Osteoblast (primary cell): ENCODE measurements at places on chromosomes 3 and 15. TPM values are rescaled to one million over a fixed set of nuclear protein-coding genes. Genes with fewer than 3 reads are reported as not detected.

GRCh38 chr3:2372306-2372705 is 273.6 kb downstream of the CNTN4 start:
- no peak for DNase-seq

Gene RAB11A
- 55.7 and 68.0 TPM in 2 replicates for total RNA-seq

DNA sequence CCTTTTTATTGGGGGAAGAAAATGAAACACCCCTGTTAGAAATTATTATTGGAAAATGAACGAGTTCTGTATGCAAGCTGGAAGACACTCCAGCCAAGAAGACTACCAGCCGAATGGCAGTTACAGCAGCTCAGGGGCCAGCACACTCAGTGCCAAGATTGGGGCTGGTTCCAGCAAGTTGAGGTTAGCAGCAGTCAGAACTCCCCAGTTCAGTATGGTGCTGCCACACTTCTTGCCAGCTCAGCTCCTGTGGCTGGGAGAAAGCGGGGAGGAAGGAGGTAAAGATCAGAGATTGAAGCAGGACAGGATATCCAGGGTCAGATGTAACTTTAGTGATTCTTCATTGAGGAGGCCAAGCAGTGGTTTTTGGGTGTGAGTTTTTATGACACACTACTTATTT is 280.2 kb upstream of the NR2E3 start:
- no peak for DNase-seq

Gene CDHR4
- total RNA-seq: under 0.01 TPM in 1 of 2 replicates, not detected in the other

Gene MAGEF1
- 18.8 and 22.1 TPM in 2 replicates for total RNA-seq

DNA sequence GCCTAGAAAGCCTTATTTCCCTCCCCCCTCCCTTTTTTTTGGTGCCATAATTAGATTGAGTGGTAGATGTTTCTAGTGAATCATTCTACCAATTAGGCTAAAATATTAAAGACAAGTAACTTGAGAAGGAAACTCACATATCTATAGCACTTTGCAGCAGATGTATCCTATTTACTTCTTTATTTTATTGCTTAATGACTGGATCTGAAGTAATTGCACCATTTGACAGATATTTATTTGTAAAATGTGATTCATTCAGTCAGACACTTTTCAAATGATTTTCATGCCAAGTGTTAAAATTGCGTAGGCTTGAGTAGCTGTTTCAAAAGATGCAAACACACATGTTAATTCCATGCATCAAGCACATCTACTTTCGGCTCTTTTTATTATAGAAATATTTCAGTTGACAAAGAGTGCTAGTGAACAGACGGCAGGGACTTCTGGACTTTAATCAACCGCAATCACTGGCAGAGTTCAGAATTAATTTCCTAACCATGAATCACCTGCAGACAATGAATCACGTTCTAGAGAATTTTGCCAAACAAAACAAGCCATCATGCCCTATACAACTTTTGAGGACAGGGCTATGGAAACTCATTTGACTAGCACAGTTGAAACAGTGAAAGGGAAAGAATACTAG is 636.8 kb downstream of the MECOM start:
- peak; percentile 81 for DNase-seq

Gene COLQ
- 1.4 and 1.5 TPM in 2 replicates for total RNA-seq

DNA sequence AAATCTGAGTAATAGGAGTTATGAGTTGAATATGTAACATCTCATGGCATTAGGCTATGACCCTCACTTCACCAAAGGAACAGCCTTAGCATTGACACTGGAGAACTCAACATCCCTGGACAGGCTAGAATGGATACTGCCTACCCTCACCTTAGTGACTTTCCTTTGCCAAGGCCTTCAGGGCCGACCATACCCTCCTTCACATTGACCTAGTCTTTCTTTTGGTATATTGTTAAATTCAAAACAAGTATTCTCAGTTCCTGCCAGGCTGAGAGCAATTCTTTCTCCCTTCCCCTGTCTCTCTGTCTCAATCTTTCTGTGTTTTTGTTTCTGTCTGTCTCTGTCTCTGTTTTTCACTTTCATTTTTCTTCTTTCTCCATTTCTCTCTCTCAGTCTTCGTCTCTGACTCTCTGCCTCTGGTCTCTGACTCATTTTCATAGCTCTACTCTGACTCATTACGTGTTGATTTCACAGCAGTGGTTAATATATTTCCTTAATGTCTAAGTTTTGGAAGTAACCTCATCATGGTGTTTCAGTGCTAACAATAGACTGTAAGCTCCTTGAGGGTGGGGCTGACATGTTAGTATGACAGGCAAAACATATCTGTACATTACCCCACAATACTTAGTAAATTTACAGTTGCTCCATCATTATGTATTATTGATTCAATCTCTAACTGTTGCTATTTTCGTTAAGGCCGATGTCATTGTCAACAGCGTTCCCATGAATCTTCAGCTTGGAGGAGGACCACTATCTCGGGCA is 32.5 kb downstream of the PARP15 start:
- peak; percentile 88 for DNase-seq

Gene MITF
- total RNA-seq: 11.6 and 16.2 TPM in 2 replicates

Gene ALG1L2
- 0.29 TPM in 1 of 2 replicates, not detected in the other for total RNA-seq

GRCh38 chr15:96342406-96343112 is 12.1 kb downstream of the NR2F2 start:
- DNase-seq: no peak

- no peak for DNase-seq
These were observed 45.5 kb upstream of the CGNL1 start for GRCh38 chr15:57330619-57331340.

GRCh38 chr3:99843590-99844258 is 26.1 kb downstream of the CMSS1 start:
- peak; percentile 18 for DNase-seq

- DNase-seq: no peak
These were observed 16.6 kb downstream of the LINGO1 start for GRCh38 chr15:77616072-77616471.

DNA sequence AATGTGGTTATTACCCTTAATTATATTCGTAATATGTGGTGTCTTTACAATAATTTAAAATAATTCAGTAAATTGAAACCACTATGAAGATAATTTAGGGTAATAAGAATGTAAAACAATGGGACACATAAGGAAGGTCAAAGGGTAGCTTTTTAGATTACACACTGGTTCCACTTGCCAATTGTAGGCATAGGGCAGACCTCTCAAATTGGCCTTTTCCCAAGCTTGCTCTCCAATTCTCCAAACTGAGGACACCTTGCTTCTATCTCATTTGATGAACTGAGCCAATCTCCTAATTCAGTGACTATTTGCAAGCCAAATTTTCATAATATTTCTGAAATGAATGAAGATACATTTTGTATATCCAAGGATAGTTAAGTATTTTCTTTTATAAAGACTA is 151.4 kb downstream of the ARPP21 start:
- no peak for DNase-seq

Gene VEPH1
- 23.2 and 25.3 TPM in 2 replicates for total RNA-seq

GRCh38 chr3:13470894-13471574 is 9.1 kb upstream of the HDAC11 start:
- DNase-seq: no peak

DNA sequence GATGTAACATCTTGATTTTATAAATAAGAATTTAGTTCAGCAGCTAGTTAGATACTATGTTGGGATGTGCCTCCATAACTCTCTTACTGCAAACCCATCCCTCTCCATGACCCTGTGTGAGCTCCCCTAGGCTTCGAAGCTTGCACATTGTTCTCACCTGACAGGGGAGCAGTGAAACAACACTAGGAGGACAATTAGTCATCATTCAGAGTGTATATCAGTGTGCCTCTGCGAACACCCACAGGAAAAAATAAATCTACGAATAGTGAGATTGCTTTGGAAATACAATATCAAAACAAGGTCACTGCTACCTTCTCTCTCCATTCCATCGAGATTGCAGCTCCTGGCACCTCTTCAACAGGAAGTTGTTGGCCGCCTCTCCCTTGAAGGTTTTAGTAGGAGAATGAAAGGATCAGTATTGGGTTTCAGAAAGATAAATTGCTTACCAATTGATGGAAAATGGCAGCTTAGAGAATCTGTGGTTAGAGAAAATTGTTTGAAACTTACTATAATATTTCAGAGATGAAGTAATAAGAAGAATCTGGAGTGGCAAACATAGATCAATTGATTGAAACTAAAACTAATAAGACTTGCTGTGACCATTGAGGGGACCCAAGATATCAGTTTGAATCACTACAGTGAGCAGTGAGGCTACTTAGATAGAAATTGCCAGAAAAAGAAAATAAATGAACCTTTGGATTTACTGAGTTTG is 103.2 kb downstream of the CHL1 start:
- DNase-seq: no peak

- peak; percentile 91 for DNase-seq
These were observed 141.1 kb downstream of the PGPEP1L start for GRCh38 chr15:98866511-98866910.

DNA sequence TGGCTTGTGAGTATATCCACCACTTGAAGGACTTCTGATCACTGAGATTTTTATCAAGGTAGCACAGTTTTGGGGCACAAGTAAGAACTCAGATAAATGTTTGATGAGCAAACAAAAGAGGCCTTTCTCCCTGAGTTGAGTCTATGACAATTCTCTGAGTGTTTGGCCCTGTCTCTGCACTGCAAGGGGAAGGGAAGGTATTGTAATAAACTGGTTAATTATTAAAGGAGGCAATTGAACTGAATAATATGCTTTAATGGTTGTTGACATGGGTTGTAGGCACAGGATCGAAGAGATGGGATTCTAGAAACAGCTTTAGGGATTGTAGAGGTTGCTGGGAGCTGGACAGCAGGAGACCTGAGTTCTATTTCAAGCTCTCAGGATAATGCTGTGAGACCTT is 95.0 kb upstream of the MRPL3 start:
- peak; percentile 15 for DNase-seq

Gene PRRT3
- total RNA-seq: 3.5 and 4.3 TPM in 2 replicates

GRCh38 chr15:88241461-88241860 is 15.1 kb downstream of the NTRK3 start:
- DNase-seq: no peak

Gene NTRK3
- total RNA-seq: 0.59 and 0.72 TPM in 2 replicates

DNA sequence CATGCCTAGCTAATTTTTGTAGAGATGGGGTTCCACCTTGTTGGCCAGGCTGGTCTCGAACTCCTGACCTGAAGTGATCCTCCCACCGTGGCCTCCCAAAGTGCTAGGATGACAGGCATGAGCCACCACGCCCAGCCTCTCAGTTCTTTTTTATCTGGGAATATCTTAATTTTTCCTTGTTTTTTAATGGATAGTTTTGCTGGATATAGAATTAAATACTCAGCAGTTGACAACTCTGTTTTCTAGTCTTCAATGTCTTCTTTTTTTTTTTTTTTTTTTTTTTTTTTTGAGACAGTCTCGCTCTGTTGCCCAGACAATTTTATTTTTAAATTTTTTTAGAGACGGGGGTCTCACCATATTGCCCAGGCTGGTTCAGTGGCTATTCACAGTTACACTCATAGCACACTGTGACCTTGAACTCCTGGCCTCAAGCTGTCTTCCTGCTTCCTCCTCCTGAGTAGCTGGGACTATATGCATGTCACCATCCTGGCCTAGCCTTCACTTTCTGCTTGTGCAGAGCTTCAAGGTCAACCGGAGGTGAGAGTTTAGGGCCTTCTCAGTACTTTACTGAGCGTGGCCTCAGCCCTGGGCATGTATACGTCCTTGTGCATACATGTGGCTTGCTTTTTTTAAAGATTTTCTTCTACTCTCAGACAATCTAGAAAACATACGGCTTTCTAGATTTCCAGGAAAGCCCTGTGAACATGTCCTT is 120.5 kb downstream of the ZNF609 start:
- DNase-seq: no peak

Gene SLC24A5
- not detected in 2 replicates for total RNA-seq

GRCh38 chr15:73324496-73325170 is 44.1 kb downstream of the HCN4 start:
- peak; percentile 87 for DNase-seq

DNA sequence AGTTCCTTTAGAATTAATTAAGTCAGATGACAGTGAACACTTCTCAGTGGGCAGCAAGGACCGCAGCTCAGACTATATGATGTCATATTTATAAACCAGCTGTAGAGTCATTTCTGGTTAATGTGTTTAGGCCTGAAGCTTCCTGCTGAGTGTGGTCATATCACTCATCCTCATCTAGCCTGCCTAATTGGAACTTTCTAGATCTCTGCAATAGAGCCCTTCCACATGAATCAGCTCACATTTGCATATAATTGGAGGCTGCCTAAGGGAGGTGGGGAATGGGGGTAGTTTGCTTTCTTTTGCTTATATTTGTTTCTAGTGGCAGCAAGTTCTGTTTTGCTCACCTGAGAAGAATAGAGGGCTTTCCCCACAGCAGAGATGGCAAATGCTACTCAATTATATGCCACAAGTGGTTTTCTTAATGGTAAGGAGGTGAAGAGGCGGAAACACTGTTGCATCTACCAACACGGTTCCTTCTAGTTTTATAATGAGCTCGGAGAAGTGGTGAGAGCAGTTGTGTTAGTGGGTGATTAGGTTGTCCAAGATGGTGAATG is 148.1 kb downstream of the KLHL25 start:
- DNase-seq: peak; percentile 17

- no peak for DNase-seq
These were observed 85.5 kb upstream of the XXYLT1 start for GRCh38 chr3:195356151-195357086.
